ENCODE measurements at places on chromosomes 16 and 17. TPM values are rescaled to one million over a fixed set of nuclear protein-coding genes. Genes with fewer than 3 reads are reported as not detected.

DNA sequence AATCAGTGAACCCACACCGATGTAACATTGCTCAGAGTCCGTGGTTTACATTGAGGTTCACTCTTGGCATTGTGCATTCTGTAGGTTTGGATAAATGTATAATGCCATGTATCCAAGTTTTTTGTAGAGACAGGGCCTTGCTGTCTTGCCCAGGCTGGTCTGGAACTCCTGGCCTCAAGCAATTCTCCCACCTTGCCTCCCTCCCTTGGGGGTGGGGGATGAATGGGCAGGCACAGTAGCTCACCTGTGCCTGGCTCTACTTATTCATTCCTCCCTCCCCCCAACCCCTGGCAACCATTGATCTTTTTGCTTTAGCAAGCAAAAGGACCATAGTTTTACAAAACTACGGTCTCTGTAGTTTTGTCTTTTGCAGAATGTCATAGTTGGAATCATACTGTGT lies 181.4 kb downstream of the SPECC1 start:
- H3K4me3 ChIP-seq = no peak overlapping the region
- no peak overlapping the region for H3K27ac ChIP-seq
- H3K4me1 ChIP-seq = peaks cover 40% of the 10 kb centered on the region
- H3K27me3 ChIP-seq = no peaks in the 10 kb centered on the region

The C16orf54 gene
- not detected for total RNA-seq

DNA sequence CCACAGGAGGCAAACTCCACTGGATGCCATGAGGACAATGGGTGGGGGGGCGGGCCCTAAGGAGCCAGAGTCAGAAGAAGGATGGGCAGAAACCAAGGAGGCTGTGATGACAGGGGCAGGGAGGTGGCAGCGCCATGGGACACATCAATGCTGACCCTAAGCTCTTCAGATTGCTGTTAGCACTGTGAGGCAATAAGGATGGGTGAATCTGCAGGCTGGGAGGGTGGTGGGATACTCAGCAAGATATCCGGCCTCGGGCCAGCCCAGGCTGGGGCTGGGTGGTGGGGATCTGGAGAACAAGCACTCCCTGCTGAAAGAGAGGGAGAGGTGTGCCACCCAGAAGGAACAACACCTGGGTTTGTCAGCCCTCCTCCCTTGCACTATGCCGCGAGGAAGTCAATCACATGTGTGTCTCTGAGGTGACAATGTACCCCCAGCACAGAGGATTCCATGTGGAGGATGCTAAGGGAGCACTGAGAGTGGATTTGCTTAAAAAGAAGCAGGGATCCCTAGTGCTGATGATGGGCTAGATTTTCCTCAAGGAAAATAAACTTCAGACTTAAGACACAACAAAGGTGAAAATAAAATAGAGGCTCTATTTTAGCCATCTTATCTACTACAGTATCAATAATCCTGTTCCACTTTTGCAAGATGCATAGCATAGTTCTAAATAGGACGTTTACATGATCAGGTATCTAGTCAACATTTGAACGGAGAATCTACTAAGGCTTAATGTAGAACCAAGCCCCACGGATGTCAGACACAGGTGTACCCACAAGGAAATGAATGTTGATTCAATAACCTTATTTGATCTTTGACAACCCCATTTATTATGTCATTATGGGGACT lies 22.6 kb downstream of the SMPD3 start:
- no peaks in the 10 kb centered on the region for H3K36me3 ChIP-seq
- H3K27me3 ChIP-seq = peaks cover 15% of the 10 kb centered on the region
- no peak overlapping the region for H3K4me3 ChIP-seq
- DNase-seq = no peak
- no peaks in the 10 kb centered on the region for H3K4me1 ChIP-seq

GRCh38 chr16:12195296-12195695 lies 218.8 kb downstream of the SNX29 start:
- H3K4me3 ChIP-seq = no peak overlapping the region
- H3K4me1 ChIP-seq = no peaks in the 10 kb centered on the region
- no peak overlapping the region for H3K27ac ChIP-seq
- no peaks in the 10 kb centered on the region for H3K27me3 ChIP-seq
- no peaks in the 10 kb centered on the region for H3K36me3 ChIP-seq

The C17orf78 gene
- not detected for total RNA-seq

The TMC7 gene
- total RNA-seq = 4.7 TPM

- no peaks in the 10 kb centered on the region for H3K36me3 ChIP-seq
- H3K4me3 ChIP-seq = no peak overlapping the region
- no peak overlapping the region for H3K27ac ChIP-seq
- H3K4me1 ChIP-seq = no peaks in the 10 kb centered on the region
- DNase-seq = no peak
These were observed 71.0 kb upstream of the DOC2B start for GRCh38 chr17:252456-252855.

The GUCY2D gene
- total RNA-seq = not detected

All from astrocyte (in vitro differentiated cells and primary cell).